AG04449 (cell line): ENCODE measurements at places on chromosomes 7 and 10.

GRCh38 chr7:132380059-132380458 is 196.2 kb downstream of the PLXNA4 start:
- no peak for DNase-seq

DNA sequence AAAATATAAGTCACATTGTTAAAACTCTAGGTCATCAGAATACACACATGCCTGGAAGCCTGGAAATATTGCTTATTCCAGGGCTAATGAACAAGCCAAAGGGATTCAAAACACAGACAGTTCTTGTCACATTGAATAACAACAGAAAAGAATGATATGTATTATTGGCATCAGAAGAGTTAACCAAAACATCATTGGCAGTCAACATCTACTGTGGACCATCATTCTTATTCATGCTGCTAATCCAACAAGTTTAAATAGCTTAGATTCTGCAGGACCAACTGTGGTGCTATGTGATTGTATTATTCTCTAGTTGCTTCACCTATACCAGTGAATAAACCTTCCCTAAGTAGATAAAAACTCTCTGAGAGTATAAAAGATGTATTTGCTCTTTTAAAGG is 198.3 kb downstream of the NEBL start:
- no peak for DNase-seq

DNA sequence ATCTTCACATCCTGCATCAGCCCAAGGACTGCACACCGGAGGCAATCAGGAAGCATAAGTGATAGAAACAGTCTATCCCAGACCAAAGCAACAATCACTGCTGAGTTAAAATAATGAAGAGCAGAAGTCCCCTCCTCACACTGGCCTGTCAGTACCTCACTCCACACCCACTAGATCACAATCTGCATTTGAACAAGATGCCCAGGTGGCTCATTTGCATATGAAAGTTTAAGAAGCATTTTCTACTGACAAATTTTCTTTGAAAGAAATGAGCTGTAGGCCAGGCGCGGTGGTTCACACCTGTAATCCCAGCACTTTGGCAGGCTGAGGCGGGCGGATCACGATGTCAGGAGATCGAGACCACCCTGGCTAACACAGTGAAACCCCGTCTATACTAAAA is 77.4 kb downstream of the CUL2 start:
- no peak for DNase-seq

DNA sequence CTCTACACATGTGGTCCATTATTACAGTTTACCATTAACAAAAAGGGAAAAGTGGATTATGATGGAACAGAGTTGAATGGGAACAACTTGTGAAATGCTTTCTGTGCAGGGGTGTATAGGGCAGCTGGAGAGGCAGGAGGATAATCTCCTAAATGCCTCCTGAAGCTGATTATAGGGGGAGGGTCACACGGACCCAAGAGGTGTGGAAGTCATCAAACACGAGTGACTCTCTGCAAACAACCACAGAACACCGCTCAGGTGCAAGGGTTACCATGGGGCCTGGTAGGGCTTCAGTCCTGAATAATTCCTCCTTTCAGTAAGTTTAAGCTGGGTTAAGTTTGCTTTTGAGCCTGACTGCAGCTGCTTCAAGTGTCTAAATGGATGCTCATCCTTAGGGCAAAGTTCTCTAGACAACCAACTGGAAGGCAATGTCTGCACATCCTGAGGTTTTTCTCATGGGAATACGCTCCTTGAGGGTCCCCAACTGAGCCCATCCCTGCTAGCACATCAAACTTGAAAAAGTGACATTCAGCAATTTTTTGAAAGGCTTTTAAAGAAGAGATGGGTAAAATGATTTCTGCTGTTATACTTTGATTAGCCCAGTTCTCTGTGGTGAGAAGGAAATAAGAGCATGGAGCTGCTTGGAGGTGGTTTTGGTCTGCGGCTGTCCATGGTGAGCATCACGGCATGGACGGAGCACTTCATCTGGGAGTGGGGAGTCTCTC is 1.9 kb downstream of the PDE6C start:
- no peak for DNase-seq

DNA sequence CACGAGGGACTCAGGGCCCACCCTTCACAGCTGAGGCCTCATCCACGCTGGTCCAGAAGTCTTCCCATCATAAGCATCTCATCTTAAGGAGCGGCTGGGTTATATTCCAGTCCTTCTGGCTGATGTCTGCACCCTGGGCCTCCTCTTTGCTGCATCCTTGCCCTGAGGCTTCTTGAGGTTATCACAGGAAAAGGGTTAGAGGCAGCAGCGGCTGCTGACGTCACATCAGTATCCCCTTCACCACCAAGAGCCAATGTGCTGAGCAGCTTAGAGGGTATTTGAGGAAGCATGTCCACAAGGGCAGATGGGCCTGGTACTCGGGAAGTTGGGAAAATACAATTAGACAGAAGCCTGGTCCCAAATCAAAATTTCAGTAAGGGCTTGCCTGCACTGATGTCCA is 125.1 kb downstream of the PLXNA4 start:
- no peak for DNase-seq
